ENCODE measurements at places on chromosomes 6 and 20.

DNA sequence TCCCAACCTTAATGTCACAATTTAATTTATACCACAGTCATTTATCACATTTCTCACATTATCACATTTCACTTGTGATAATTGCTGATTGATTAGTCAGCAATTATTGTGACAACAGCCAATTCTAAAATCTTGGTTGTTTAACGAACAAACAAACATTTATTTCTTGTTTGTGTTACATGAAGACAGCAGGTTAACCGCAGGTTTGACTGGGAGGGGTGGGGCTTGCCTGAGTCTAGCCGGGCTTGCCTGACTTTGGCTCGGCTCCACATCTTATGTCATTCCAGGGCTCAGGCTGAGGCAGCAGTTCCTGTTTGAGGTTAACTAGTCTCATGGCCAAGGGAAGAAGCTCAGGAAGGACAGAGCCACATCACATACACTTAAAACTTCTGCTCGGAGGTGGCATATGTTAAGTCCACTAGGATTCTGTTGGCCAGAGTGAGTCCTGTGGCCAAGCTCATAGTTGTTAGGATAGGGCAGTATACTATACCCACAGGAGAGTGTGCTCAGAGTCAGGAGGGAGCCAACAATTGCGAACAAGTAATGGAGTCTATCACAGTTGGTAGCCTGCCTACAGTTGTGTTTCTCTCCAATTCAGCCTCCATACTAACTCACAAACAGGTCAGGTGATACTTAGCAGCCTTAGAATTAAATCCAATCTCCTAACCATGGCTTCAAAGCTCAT lies 90.0 kb upstream of the IFNGR1 start:
- DNase-seq = peak; percentile 81

- no peak for DNase-seq
Observed at GRCh38 chr20:11431621-11432020, 486.1 kb upstream of the BTBD3 start.

GRCh38 chr6:113610377-113610988 lies 246.7 kb upstream of the MARCKS start:
- no peak for DNase-seq

DNA sequence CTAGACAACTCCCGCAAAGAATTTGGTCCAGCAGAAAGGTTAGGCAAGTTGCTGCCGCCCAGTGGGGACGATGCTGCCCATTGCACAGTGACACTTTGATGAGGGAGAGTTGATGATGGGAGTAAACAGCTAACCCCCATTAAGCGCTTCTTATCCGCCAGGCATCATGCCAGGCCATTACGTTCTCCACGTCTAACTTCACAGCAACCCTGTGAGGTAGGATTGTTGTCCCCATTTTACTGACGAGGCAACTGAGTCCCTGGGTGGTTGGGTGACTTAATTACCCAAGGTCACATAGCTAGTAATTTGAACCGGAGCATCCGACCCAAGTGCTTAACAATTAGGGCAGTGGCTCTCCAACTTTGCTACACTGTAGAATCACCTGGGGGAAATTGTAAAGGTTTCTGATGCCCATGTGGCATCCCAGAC lies 738 bp downstream of the RALGAPB start:
- DNase-seq = peak; percentile 76

GRCh38 chr6:111604259-111605099 lies 1.2 kb downstream of the TRAF3IP2 start:
- DNase-seq = no peak

GRCh38 chr20:10468340-10468845 lies 33.3 kb downstream of the SLX4IP start:
- DNase-seq = no peak

DNA sequence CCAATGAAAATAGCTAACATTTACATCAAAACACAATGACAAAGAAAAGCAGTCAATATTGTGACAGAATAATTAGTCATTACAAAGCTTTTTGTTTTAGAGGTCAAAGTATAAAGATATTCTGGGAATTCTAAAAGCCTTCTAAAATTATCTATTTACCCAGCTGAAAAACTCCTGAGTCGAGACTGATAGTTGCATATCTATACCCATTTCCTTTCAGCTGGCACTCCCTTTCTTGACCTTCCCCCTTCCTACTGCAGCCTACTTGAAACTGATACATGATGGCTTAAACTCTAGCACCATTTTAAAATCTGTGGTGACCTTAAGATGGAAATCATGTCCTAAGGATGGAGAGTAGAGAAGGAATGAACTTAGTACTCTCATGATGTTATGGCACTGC lies 38.6 kb downstream of the LMBRD1 start:
- DNase-seq = no peak

- DNase-seq = peak; percentile 40
Observed at GRCh38 chr6:79453558-79454042, 83.6 kb downstream of the LCA5 start.

- no peak for DNase-seq
Observed at GRCh38 chr6:2522521-2522920, 228.2 kb downstream of the MYLK4 start.

GRCh38 chr6:169370054-169370453 lies 116.4 kb upstream of the THBS2 start:
- DNase-seq = no peak

GRCh38 chr6:3405679-3406078 lies 51.2 kb downstream of the SLC22A23 start:
- no peak for DNase-seq

DNA sequence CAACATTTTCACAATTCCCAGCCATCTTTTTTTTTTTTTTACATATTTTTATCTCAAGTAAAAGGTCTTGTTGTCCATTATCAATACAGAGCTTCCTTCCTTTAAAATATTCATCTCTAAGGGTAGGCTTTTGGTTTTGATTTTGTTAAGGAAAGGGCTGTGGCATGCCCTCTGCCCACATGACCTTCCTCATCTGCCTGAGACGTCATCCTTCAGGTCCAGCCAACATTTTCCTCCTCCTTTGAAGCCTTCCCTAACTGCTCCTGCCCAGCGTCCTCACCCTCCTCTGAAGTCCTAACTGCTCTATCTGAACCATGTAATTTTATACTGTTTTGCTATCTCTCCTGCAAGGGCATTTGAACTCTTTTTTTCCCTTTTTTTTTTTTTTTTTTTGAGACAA lies 73.9 kb upstream of the TGM3 start:
- no peak for DNase-seq

DNA sequence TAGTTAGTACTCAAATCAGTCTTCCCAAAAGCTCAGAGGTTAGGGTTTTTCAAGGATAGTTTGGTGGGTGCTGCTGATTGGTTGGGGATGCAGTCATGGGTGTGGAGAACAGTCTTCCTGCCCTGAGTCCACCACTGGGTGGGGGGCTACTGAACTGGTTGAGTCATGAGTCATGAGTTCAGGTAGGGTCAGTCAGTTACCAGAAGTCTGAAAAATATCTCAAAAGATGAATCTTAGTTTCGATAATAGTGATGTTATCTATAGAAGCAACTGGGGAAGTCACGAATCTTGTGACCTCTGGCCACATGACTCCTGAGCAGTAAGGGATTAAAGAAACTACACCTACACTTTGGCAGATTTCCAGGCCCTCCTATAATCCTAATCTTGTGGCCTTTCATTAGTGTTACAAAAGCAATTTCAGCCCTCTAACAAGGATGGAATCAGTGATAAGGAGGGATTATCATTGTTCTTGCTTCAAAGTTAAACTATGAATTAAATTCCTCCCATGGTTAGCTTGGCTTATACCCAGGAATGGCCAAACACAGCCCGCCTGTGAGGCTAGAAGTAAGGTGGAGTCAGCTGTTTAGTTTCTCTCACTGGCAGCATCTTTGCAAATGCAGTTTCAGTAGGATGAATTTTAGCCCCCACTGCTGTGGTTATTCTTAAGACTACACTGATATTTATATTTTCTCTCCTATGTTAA lies 33.3 kb upstream of the NKAIN2 start:
- DNase-seq = no peak

DNA sequence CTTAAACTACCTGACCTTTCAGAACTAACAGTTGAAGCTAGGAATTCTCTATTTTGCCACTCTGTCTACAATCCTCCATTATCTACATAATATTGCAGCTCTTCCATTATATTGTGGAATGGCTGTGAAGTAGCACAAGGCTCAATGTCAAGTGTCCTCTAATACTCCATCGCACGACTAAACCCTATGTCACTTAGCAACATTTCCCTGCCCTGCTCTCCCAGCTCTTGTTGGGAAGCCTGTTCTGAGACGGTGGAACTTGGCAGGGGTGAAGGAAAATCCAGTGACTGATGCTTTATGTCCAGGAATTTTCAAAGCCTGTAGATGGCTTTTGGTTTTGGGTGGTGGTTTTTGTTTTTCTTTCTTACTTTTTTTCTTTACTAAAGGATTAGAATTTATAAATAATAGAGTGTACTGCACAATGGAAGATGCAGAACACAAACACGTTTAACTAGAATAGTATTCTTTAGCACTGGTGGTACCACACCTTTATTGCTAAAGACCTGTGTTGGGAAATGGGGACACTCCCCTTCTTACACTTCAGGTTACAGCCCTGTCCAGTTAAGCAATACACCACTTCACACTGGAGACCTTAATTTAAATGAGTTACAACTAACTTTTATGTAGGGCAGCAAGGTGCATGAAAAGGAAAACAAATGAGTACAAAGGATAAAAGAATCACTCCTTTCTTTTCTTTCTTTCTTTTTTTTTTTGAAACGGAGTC lies 20.7 kb upstream of the AMD1 start:
- DNase-seq = no peak

DNA sequence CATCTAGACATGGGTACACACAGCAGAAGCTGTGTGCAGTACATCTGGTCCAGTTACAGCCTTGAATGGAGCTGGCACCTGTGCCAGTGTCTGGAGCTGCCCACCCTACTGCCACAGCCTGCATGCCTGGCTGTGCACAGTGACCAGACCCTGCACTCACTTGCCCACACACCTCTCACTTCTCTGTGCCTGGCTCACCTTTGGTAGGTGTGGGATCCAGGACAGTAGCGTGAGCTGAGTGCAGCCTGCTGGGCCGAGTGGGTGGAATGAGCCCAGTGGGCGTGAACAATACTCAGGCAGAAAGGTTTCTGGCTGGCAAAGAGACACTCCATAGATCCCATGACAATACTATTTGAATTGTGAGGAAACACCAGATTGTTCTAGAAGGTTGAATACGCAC lies 839.5 kb upstream of the FLRT3 start:
- no peak for DNase-seq

GRCh38 chr6:105981002-105981887 lies 104.9 kb upstream of the PRDM1 start:
- no peak for DNase-seq

DNA sequence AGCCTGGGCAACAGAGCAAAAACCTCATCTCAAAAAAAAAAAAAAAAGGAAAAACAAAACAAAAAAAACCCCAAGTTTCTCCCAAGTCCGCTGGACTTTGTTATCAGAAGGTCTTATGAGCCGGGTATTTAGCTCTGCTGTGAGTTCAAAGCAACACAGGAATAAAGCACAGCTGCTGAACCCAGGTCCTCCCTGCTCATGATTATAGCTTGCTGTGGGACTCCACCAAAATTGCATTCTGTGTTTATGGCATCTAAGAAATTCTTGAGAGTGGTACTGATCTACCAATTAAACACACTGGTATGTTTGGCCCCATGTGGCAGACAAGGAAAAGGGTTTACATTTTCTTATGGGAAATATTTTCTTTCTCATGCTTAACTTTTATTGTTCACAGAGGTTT lies 93.6 kb upstream of the NEDD9 start:
- no peak for DNase-seq

- no peak for DNase-seq
Observed at GRCh38 chr20:8390037-8390433, 258.0 kb downstream of the PLCB1 start.

- no peak for DNase-seq
Observed at GRCh38 chr20:57481281-57481711, 43.6 kb downstream of the CTCFL start.

DNA sequence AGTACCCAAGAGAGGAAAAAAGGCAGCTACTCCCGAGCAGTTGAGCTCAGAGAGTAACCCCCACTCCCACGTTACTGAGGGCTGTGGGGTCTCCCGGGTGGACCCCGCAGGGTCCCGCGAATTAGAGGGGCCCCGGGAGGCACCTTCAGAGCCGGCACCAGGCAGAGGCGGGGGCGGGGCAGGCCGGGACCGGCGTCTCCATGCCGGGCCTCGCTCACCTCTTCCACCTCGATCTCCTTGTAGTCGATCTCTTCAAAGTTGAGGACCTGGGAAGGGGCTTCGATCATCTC lies 381 bp downstream of the MAP3K7 start:
- DNase-seq = no peak

DNA sequence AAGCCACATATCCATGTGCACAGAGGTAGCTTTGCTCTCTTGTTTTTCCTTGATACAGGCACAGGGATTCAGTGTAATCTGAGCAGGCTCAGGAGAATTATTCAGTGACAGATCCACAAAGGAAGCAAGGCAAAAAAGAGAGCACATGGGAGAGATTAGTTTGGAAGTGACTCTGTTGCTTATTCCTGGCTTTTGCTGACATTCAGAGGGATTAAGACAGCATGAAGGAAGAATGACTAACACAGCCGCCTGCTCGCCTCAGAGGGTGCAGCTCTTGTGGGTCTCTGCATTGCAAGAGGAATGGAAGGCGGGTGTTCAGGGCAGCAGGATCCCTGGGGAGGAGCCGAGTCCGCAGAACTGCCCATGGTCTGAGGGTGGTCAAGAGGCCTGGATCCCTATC lies 203.4 kb upstream of the KCNQ5 start:
- DNase-seq = no peak

- DNase-seq = no peak
Observed at GRCh38 chr20:18985551-18985950, 172.0 kb downstream of the SCP2D1 start.

GRCh38 chr6:5522147-5522546 lies 260.8 kb downstream of the FARS2 start:
- DNase-seq = no peak

GRCh38 chr6:99606656-99607415 lies at the start of gene PRDM13:
Gene PRDM13 (plus strand): TSS chr6:99606833. CDS start chr6:99607035, 202 bp downstream.
- no peak for DNase-seq

GRCh38 chr6:95208621-95209020 lies 368.7 kb upstream of the MANEA start:
- DNase-seq = no peak

DNA sequence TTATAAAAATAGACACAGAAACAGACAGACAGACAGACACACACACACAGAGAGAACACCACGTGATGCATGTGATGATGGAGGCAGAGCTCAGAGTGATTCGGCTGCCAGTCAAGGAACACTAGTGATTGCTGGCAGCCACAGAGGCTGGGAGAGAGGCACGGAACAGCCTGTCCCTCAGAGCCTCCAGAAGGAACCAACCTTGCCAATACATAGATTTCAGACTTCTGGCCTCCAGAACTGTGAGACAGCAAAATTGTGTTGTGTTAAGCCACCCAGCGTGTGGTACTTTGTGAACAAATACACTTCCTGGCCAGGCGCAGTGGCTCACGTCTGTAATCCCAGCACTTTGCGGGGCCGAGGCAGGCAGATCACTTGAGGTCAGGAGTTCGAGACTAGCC lies 9.5 kb upstream of the PARD6B start:
- no peak for DNase-seq

GRCh38 chr6:122423734-122424133 lies 24.3 kb downstream of the HSF2 start:
- DNase-seq = no peak
